Fibroblast of skin of back (primary cell): ENCODE measurements at places on chromosomes 13 and 19.
A peak's percentile ranks its signal among the peaks of the same experiment; 100 is the strongest.

DNA sequence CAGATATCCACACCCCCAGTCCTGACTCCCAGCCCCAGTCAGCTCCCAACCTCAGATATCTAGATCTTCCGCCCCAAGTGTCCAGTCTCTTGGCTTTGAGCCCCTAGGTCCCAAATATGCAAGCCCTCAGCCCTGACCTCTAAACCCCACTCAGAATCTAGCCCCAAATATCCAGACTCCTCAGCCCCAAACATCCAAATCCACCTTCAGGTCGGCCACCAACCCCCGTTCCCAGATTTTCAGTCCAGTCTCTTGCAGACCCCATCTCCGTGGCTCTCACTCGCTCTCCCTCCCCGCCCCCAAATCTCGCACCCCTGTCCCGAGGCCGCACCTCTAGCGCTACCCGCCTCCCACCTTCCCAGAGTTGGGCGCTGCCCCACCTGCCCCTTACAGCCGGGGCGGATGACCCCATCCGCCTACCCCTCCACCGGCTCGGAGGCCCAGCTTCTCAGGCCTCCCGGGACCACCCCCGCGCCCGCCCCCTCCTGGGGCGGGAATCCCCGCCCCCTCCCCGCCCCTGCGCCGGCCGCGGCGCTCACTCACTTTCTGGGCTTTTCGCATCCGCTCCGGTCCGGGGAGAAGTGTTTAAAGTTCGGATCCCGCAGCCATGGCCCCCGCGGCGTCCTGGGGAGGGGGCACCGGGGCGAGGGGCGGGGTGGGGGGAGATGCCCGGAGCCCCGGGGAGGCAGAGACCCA, 604 bp downstream of the ERFL start:
- DNase-seq = no peak

DNA sequence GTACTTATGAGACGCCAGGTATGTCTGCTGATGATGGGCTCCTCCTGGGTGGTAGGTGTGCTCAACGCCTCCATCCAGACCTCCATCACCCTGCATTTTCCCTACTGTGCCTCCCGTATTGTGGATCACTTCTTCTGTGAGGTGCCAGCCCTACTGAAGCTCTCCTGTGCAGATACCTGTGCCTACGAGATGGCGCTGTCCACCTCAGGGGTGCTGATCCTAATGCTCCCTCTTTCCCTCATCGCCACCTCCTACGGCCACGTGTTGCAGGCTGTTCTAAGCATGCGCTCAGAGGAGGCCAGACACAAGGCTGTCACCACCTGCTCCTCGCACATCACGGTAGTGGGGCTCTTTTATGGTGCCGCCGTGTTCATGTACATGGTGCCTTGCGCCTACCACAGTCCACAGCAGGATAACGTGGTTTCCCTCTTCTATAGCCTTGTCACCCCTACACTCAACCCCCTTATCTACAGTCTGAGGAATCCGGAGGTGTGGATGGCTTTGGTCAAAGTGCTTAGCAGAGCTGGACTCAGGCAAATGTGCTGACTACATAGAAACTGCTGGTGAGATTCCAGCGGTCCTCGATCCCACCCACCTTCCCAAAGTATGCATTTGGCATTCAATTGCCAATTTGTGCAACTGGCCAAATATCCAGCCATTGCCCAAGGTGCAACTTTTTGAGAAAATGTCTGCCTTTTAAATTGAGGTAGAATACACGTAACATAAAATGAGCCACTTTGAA, 10.2 kb downstream of the OR2Z1 start:
- DNase-seq = no peak

- DNase-seq = peak; percentile 40
Measured at GRCh38 chr19:41882568-41883462, at the start of gene ARHGEF1. ARHGEF1 (plus strand) TSS chr19:41883184; CDS start chr19:41888083, 4,899 bp downstream.

DNA sequence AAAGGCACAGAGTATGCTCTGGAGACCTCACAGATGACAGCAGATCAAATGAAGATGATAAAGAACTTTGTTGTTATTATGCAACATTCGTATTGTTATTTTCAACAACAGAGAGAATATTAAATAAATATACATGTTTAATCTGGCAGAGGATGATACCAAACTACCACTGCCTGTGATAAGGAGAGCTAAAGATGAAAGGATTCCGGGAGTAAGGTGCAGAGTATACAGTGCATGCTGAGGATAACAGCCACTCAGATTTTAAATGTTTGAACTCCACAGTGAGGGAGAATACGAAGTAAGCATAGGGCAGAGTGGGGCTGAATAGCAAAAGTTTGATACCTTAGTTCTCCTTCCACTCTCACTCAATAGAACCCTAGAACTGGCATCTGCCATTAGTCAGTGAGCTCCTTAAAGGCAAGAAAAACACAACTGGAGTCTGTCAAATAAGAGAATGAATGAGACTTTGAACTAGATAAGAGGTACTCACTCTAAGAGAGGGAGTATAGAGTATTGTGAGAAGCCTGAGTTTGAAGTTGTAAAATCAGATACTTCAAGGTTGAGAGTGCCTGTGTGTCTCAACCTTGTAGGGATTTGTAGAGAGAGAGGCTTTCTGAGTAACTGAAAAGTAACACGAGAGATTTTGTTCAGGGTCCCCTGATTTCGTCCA, 78.5 kb downstream of the STARD13 start:
- DNase-seq = no peak

- DNase-seq = no peak
Measured at GRCh38 chr19:46150606-46151005, 2.6 kb downstream of the IGFL2 start.

- DNase-seq = no peak
Measured at GRCh38 chr13:76846363-76846762, 39.8 kb downstream of the KCTD12 start.

GRCh38 chr19:50534478-50534877, 20.8 kb upstream of the ASPDH start:
- DNase-seq = no peak

DNA sequence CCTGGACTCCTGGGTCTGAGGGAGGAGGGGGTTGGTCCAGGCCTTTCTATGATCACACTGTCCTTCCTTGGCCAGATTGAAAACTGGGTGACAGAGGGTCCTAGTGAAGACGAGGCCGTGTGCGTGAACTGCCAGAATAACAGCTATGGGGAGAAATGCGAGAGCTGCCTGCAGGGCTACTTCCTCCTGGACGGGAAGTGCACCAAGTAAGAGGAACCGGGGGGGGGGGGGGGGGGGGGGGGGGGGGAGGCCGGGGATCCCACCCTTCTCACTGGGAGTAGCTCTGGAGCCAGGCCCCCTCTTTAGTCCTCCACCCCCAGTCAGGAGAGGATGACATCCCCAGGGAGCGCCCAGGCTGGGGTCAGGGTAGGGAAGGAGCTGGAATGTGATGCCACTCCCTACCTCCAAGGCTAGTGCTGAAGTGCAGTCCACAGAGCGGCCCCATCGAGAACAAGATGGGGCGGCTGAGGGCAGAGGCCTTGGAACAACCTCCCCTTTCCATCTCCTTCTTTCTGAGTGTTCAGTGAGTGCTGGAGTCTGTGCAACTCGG, 19.4 kb downstream of the CNFN start:
- no peak for DNase-seq

DNA sequence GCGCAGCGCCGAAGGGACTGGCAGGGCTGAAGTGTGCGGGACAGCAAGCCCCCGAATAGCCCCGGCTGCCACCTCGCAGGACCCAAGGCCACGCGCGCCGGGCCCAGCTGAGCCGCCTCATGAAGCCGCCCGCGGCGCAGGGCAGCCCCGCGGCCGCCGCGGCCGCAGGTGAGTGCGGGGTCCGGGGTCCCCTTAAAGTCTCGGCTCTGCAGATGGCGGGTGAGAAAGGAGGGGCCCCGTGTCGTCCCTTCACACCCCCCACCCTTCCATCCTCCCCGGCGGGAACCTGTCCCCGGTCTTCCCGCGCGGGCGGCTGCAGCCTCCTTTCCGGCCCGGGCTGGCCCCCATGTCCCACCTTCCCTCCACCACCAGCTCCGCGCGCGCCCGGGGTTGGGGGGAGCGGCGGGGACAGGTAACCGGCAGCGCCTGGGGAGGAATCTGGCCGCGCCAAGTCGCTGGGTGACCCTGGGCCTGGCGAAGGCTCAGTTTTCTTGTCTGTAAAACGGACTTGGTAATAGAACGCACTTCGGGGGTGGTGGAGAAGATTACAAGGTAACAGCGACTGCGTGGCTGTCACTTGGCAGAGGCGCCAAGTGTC, 338 bp downstream of the RGCC start:
- DNase-seq = no peak

- no peak for DNase-seq
Measured at GRCh38 chr19:48122421-48122820, 11.8 kb upstream of the PLA2G4C start.
